Adipocyte (in vitro differentiated cells): ENCODE measurements at places on chromosomes 6 and 20.

DNA sequence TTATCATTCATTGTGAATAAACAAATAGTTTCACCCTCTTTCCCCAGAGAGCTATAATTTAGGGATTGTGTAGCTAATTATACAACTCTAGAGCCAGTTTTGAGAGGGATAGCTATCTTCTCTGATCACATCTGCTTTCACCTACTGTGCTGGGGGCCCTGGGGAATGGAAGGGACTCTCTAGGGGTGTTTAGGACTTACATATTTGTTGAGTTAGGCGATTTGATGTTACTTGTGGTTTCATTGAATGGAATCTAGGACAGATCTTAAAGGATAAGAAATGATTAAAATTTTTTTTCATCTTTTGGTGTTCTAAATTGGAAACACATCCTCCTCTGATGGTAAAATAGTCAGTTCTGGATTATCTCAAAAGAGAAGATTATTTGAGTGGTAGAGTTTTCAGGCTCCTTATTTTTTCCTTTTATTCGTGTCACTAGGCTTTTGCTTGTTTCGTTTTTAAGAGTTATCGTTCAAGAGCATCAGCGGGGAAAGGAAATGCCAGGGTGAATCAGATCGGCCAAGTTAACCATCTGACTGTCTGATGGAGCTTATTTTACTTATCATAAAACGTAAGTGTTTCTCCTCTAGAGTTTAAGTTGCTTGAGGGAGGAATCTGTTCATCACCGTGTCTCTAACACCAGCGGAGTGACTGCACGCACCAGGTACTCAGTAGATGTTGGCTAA, 236.7 kb downstream of the FARS2 start:
- DNase-seq: peak; percentile 80

DNA sequence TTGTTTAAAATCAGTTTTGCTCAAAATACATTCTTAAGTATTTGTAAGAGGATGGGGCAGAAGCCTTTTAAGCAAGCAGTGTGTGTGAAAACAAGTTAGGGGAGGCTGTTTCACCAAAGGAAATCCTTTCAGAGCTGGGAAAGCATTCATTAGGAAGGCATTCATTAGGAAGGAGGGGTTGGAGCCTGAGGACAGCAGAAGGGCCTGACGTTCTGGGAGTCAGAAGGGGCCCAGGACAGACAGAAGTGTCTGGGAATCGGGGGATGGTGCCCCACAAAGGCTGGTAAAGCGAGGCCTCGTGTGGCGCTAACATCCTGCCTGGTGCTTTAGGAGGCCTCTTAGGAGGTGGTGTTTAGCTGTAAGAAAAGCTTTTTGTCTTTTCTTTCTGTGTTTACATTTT, 80.6 kb upstream of the NXT1 start:
- no peak for DNase-seq

DNA sequence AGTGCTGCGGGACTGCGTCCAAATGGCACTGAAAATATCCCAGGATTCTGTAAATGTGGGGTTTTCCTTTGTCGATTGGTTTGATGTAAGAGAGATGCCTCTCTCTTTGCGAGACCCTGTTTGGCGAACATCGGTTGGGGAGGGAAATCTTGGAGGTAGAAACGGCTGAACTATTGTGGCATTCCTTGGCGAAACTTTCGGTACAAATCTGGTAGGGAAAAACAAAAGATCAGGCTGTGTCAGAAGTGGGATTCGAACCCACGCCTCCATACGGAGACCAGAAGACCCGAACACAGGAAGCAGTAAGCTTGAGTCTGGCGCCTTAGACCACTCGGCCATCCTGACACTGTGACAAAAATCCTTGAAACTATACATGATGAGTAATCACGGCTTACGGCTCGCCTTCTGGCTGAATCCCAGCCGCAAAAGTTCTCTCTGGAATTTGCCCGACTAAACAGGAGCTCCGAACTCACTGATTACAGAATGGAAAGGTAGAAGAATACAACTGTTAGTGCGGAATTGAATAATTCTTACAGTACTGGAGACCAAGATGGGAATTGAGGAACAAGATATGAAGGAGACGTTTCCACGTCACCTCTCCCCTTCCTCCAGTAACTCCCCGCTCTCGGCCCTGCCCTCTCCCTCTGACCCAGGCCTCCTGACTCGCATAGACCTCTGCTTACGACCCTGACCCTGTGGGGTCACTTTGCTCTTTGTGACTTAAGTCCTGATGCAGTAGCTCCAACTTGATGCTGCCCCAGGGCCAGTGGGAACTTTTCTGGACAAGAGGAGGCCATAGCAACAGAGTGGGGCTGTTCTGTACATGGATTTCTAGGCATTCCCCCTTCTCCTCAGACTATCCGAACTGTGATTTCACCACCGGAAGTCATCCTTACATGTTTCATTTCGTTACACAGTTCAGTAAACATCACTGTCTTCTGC, 132.8 kb upstream of the ZNF184 start:
- DNase-seq: peak; percentile 67

DNA sequence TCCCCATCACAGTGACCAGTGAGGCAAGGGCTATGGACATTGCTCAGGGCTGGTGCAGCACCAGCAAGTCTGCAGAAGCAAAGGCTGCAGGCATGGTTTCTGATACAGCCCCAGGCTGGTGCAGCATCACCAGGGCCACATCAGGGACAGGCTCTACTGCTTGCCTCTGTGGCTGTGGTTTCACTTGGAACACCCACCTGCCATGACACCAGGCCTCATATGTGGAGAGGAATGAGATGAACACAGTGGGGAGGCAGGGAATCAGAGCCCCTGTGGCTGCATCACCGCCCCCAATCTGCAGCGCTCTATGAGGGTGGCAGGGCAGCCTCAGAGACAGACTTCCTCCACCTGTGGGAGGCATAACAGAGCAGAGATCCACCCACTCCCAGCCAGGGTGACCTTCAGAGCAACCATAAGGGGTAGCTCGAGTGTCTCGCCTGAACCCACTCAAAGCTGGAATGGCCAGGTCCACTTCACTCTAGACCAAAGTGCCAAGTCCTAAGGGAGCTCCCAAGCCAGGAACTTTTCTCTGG, 7.9 kb downstream of the RING1 start:
- DNase-seq: no peak

DNA sequence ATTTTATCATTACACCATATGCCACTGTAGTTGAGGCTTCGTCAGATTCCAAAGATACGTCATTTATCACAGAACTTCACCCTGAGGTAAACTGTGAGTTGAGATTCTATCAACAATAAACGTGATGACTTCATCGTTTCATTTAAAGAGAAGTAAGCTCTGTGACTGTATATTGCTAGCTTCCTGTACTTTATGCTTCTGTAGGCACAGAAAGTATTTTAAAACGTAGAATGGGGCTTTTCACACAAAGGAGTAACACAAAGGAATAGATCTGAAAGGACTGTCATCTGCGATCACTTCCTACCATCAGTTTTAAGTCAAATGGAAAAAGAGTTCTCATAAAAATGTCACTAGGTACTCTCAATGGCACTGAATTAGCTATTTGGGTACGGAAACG, 234.4 kb upstream of the MCHR2 start:
- DNase-seq: no peak

DNA sequence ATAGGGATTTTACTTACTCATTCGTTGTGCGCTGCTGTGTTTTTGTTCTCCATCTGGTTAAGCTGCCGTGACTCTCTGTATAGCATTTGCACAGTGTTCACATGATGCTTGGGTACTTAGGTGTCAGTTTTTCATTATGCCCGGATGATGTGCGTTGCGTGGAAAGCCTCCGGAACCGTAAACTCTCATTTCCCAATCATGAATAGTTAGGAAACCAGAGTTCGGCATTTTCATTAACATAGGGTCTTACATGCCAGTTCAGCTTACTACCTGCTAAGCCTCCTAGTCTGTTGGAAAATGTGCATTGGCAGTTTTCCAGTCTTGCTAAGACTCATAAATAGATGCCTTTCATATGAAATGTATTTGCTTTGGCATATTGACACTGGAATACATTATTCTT, 483.4 kb upstream of the FLRT3 start:
- peak; percentile 81 for DNase-seq

GRCh38 chr20:59743767-59744485, 139.6 kb downstream of the PHACTR3 start:
- no peak for DNase-seq
